ENCODE measurements at places on chromosomes 4 and X. TPM values are rescaled to one million over a fixed set of nuclear protein-coding genes. Genes with fewer than 3 reads are reported as not detected.

GRCh38 chr4:22315628-22316027, 200.2 kb downstream of the ADGRA3 start:
- DNase-seq = no peak
- no peaks in the 10 kb centered on the region for H3K27me3 ChIP-seq
- no peaks in the 10 kb centered on the region for H3K36me3 ChIP-seq
- no peaks in the 10 kb centered on the region for H3K4me1 ChIP-seq
- no peak overlapping the region for H3K27ac ChIP-seq
- no peak overlapping the region for H3K4me3 ChIP-seq

DNA sequence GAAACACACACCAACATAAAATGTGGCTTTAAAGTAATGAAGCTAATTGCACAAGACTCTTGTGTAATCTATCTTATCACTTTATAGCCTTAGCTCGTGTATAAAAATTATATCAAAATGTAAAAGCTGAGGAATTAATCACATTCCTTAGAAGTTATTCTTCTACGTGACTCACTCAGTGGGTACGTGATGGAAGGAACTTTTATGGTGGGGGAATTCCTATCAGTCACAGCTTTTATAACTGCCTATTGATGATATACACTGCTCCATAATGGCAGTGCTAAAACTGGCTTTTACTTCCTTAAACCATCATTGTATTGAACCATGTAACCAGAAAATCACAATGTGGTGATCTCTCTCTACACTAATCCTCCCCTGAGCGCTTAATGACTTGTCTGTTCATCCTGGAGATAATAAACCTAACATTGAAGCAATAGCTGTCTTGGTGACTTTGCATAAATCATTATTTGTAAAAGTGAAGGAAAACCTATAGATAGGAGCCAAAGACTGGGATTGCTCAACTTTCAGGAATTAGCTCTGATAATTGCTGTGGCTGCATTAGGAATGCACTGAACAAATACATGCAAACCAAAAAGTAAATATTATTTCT, 276.7 kb downstream of the GBA3 start:
- H3K4me3 ChIP-seq = no peak overlapping the region
- DNase-seq = no peak
- H3K36me3 ChIP-seq = no peaks in the 10 kb centered on the region
- H3K27me3 ChIP-seq = no peaks in the 10 kb centered on the region
- no peak overlapping the region for H3K27ac ChIP-seq
- H3K4me1 ChIP-seq = no peaks in the 10 kb centered on the region

- H3K4me3 ChIP-seq = no peak overlapping the region
- H3K27ac ChIP-seq = no peak overlapping the region
Measured at GRCh38 chr4:4923201-4923600, 63.7 kb downstream of the MSX1 start.

- DNase-seq = no peak
- H3K27ac ChIP-seq = no peak overlapping the region
- no peaks in the 10 kb centered on the region for H3K27me3 ChIP-seq
- no peaks in the 10 kb centered on the region for H3K36me3 ChIP-seq
- no peak overlapping the region for H3K4me3 ChIP-seq
Measured at GRCh38 chrX:112645774-112646173, 34.0 kb downstream of the LHFPL1 start.

Gene PNMA6A
- total RNA-seq = 0.46 TPM
